ENCODE measurements at places on chromosomes 2 and 18.

DNA sequence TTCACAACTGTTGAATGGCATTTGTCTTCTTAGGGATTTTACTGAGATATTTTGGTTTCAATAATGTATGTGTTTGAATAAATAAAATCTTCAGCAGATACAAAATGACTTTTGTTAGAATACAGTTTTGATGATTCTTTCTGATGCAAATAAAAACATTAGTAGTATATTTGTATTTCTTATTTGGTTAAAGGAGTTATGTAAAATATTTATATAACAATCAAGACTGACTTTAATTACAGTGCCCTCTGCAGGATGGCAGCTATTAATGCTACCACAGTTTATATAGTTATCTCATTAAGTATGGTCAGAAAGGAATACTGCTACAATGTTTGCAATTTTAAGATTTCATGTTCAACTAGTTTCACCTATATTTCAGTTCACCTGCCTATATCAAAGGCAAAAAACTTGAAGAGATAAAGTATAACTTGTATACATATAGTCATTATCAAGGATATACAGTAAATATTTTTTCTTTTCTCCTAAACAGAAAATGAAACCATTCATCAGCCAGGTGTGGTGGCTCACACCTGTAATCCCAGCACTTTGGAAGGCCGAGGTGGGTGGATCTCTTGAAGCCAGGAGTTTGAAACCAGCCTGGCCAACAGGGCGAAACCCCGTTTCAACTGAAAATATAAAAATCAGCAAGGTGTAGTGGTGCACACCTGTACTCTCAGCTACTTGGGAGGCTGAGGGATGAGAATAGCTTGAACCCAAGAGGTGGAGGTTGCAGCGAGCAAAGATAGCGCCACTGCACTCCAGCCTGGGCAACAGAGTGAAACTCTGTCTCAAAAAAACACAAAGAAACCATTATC is 19.8 kb downstream of the ARL5A start:
- DNase-seq: no peak

DNA sequence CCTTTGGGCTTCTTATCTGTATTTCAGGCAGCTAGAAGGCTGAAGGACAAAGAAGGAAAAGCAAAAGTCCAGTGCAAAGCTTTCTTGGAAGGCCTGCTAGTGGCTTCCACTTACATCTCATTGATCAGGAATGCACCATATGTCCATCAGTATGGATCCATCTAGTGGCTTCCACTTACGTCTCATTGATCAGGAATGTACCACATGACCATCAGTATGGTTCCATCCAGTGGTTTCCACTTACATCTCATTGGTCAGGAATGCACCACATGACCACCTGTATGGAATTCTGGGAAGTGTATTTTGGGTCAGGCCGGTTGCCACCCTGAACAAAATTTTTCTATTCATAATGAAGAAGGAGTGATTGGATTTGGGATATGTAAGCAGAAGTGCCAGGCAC is 70.6 kb downstream of the LYPD6 start:
- DNase-seq: no peak

DNA sequence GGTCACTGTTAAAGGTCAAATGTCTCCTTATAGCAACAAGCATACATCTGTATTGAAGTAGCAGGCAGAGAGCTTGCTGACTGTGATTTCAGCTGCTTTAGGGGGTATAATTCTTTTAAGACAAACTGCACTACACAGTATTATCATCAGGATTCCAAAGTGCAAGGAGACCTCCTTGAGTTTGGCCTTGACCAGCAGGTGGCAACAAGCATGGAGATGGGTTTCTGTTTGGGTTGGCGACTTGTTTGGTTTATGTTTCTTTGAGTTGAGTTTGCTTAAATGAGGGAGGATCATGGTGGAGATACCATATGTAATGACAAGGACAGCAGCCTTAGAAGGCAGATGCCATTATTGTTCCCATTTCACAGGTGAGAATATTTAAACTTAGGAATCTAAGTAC is 681.0 kb upstream of the ID2 start:
- DNase-seq: no peak

DNA sequence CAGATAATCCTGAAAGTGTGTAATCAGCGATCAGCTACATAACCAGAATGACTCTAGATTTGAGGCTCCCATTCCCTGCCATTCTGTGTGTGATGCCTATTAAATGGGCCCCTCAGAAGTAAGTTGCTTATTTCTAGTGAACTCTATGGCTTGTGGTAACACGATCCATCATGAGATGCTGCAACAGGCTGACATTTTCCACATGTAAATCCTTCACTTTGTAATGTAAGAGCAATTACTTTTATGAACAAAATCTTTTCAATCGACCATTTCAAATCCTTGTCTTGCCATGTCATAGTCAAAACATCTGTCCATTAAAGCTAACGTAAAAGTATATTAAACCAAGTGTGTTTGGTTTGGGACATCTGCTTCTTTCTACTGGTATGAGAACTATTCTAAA is 175.9 kb upstream of the ETAA1 start:
- no peak for DNase-seq

DNA sequence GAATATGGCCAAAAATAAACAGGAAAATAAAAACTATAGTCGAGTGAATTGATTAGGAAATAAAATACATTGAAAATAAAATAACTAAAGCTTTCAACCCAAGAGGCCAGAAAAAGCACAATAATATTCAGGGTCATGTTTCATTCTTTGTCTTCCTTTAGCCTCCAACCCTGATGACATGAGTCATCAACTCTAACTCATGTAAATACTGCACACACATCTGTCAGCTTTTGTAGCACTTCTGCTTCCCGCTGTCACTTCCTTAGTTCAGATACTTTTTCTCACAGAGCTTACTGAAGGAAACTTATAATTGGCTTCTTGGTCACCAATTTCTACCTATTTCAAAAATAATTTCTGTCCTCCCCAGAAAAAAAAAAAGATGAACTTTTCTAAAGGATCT is 112.8 kb downstream of the UPP2 start:
- no peak for DNase-seq

GRCh38 chr2:45852450-45853150 is 201.1 kb downstream of the PRKCE start:
- DNase-seq: no peak

GRCh38 chr18:37393945-37394609 is 171.5 kb downstream of the CELF4 start:
- no peak for DNase-seq

DNA sequence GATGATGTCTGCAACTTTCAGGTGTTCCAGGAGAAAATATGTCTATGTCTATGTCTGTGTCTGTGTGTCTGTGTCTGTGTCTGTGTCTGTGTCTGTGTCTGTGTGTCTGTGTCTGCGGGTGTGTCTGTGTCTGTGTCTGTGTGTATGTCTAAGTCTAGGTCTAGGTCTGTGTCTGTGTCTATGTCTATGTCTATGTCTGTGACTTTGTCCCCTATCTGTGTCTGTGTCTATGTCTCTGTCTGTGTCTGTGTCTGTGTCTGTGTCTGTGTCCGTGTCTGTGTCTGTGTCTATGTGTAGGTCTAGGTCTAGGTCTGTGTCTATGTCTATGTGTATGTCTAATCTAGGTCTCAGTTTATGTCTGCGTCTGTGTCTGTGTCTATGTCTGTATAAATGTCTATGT is 10.5 kb downstream of the IL1R2 start:
- no peak for DNase-seq

DNA sequence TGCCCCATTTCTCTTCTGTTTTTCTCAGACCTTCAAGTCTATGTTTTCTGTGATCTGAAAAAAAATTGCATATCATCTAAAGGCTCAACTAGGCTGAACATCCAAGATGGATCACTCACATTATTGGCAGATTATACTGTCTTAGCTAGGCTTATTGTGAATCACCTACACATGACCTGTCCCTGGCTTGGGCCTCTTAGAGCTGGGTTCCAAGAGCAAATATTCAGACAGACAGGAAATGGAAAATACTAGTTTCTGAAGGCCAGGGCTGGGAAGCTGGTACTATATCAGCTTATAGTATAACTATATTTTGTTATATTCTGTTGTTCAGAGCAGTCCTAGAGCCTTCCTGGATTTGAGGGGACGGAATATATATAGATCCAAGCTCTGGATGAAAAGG is 90.3 kb downstream of the PIK3C3 start:
- DNase-seq: no peak

DNA sequence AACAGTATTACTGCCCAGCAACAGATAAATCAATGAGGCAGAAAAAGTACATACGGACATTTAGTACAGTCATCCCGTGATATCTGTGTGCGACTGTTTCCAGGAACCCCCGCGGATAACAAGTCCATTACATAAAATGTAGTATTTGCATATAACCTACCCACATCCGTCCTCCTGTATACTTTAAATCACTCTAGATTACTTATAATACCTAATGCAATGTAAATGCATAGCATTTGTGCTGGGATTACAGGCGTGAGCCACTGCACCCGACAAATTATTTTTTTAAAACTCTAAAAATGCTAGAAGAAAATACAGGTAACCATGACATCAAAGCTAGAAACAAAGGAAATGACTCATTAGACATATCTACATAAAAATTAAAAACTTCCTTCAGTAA is 91.6 kb downstream of the FAM161A start:
- DNase-seq: no peak

- DNase-seq: no peak
These were observed 35.5 kb downstream of the ZNF532 start for GRCh38 chr18:58900015-58900649.
